Esophagus muscularis mucosa (tissue), 4 donors: ENCODE measurements at places on chromosomes 6 and 20. TPM values are rescaled to one million over a fixed set of nuclear protein-coding genes. Genes with fewer than 3 reads are reported as not detected.

DNA sequence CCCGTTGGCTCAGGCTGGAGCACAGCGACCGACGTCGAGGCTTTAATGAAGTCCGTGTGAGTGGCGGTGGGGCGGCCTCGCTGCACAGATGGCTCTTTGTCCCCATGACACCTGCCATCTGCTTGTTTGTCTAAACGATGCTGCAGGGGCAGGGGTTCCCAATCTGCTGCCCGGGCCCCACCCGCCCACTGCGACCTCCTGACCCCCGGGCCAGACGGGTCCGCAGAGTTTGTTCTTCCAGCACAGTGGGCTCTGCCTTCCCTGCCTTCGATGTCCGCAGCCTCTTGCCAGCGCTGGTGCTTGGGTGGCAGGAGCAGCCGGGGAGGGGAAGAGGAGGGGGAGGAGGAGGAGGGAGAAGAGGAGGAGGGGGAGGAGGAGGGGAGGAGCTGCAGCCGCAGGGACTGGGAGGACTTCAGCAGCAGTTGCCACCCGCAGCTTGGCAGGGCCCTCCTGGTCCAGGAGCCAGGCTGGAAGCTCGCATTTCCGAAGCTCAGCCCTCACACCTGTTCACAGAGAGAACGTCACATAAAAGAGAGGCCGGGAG lies 210.0 kb downstream of the DLL1 start:
- DNase-seq, result no peak

DNA sequence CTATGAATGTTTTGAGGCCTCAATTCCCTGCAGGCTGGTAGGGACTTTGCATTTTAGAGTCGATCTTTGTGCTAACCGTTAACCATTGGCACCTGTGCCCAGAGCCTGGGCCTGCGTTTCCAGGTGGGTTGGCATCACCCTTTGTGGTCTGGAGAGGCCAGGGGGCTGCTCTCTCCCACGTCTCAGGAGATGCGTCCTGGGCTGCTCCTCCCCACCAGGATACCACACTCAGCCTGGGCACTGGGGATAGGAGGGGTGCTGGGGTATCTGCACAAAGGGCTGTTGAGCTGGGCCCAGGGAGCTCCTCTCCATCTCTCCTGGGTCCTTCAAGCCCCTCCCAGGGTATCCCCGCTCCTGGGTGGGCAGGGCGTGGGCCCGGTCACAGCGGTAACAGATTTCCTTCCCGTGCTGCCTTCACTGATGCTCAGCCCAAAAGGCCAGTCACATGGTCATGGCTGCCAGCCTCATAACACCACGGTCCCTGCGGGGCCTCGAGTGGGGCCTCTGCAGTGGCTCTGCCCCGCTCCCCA lies 266.2 kb downstream of the TAF4 start:
- no peak for DNase-seq

DNA sequence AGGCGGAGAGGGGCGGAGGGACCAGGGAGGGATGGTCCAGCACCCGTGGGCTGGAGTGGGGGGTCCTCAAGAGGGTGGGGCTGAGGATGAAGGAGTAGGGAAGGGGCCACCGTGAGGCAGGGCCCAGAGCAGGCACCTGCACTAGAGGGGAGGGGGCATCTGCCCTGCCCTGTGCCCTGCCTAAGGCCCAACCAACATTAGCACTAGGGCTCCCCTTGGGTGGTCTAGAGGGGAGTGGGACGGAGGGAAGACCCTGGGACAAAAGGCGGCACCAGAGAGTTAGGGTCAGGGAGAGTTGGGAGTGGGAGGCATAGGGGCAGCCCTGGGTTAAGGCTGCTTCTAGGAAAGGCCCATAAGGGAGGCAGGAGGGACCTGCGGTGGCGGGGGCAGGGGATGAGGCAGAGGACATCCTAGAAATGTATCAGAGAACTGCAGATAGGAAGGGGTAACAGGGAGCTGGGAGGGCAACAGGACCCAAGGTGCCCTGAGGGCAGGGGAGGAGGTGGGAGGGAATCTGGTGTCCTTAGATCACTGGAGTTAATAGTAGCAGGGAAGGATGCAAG lies 24.5 kb downstream of the HLA-F start:
- no peak for DNase-seq

The CDSN gene
- total RNA-seq, result not detected

DNA sequence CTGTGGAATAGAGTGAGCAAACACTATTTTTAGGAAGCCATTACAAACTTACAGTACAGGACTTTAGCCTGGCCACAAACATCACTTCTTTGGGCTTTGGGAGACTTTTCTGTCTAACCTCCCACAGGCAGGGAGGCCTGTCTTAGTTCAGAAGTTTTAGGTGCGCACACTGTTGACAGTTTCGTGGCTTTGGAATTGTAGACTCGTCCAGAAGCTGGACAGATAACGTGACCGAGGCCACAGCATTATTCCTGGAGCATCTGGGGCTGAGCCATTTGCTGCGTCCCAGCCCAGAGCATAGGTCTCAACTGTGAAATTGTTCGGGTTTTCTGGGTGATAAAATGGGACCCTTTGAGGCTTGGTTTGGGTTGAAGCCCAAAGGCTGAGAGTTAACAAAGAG lies 53.8 kb downstream of the NDUFAF5 start:
- DNase-seq, result peak; percentile 53

DNA sequence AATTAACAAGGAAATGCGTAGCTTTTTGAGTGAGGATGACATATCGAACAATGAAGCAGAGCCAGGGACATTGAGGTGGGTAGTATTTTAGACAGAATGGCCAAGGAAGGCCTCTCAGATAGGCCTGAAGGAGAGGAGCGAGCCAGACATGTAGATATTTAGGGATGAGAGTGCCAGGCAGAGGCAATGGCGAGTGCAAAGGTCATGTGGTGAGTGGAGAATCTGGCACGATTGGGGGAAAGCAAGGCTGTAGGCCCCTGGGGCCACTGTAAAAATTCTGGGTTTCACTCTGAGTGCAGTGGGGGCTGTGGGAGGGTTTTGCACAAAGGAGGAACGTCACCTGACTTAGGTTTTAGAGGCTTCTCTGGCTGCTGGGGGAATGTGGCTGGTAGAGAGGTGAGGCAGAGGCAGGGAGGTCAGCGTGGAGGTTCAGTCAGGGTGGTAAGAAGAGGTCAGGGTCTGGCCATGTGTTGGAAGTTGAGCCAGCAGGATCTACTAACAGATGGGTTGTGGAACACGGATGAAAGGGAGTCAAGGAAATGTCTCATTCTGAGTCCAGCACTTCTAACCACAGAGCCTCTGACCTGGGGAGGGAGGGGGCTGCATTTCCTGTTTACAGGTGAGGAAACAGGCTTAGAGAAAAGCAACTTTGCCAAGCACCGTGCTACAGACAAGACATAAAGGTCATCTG lies 11.3 kb downstream of the SIRPA start:
- DNase-seq, result no peak

- DNase-seq, result no peak
Observed at GRCh38 chr6:159754959-159755914, 6.6 kb upstream of the ACAT2 start.

DNA sequence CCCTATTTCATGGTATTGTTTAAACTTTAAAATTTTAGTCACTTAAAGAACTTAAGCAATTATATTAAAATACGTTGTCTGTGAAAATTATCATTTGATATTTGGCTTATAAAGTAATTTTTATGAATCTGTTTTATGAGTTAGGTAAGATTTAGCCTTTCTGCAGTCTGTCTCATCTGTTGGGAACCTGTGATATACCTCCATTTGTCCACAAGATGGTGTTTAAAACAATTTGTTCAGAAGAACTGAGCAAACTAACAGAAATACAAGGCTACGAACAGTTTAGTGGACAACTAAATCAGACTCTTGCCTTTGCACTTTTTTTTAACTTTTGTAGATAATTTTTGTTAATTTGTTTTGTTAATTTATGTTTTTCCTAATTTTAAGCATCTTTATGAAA lies 92.4 kb downstream of the COL9A1 start:
- DNase-seq, result no peak
